NCI-H1105 (cell line): ENCODE measurements at places on chromosomes 4 and X.

DNA sequence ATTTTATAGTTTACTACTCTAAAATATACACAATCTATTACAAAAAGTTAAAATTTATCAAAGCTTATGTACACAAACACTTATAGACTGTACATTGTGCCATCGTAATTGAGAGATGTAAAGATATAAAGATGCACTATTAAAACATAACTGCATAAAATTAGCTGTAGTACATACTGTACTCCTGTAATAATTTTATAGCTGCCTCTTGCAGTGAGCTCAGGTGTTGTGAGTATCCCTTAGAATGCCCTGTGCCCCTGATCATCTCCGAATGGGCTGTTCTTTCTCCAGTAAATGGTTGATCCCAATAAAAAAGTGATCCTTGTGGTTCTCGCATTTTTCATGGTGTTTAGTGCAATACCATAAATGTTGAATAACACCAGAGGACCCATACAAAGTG is 101.2 kb downstream of the TMEM164 start:
- no peak for DNase-seq

GRCh38 chr4:168731006-168731636 is 234.3 kb downstream of the PALLD start:
- DNase-seq = no peak

- DNase-seq = no peak
These were observed 54.4 kb upstream of the ESX1 start for GRCh38 chrX:104309169-104309568.

DNA sequence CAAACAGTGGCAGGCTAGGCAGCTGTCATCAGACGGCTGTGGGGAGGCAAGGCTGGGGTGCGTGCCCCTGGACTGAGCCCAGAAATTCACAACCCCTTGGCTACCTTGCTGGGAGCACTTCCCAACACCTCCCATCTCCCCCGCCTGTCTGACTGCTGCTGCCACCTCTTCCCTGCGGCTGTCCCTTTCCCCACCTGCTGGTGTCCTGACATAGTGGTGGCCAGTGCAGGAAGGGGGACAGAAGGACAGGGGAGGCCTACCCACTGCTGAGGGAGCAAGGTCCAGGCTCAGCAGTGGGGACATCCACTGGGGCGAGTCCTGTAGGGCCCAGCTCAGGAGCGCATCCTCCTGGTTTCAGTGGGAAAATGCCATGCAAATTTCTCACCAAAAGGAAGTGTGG is 3.4 kb downstream of the ABCD1 start:
- no peak for DNase-seq

DNA sequence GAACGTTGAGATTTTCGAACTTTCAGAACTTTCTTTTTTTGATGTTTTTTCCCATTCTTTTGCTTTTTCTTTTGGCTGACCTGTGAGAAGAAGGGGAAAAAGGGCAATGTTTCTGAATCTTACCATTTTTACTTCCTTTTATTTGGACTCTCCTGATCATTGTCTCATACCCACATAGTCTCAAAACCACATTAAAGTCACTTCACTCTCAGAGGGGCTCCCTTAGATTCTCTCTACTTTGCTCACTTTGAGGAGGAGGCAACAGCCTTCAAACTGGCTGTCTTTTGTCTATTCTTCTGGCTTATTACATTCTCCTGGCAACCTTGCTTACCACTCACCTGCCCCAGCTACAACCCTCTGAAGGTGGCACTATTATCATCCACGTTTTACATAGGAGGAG is 3.7 kb downstream of the CXCL9 start:
- DNase-seq = no peak

GRCh38 chr4:108512615-108513505 is 107.5 kb upstream of the RPL34 start:
- DNase-seq = peak; percentile 28

GRCh38 chr4:81062001-81062400 is 31.5 kb downstream of the BMP3 start:
- no peak for DNase-seq

GRCh38 chr4:102639598-102639997 is 121.2 kb downstream of the MANBA start:
- DNase-seq = no peak

GRCh38 chr4:710916-711315 is 5.3 kb downstream of the PCGF3 start:
- DNase-seq = no peak

DNA sequence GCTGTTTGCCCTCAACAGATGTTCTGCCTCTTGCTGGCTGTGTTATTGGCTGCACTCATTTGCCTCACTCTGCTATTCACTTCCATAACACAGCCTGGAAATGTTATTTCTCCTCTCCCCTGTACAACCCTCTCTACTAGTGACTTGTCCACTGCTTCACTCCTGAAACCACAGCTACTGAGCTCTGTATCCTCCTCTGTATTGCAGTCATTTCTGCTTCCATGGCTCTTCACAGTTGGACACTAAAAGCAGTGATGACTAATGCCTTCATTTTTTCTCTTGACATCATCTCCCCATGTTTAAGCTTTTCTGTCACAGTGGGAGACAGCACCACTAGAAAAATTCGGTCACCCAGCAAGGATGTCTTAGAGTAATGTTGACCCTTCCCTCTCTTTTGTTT is 123.0 kb upstream of the PPP1R2C start:
- DNase-seq = no peak

DNA sequence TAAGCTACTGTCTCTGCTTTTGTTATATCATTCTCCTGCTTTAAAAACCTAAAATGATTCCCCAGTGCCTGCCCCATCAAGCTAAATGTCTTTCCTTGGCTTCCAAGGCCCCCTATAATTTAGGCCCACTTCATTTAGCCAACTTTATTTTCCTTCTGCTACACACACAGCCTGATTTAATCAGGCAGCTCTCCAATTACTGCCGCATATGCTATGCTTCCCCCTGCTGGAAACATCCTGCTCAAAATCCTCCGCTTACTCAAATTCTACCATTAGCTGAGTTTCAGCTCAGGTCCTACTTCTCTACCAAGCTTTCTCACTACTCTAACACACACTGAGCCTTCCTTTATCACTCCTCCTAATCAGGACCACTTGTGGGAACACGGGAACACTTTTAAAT is 17.0 kb downstream of the LAMP2 start:
- no peak for DNase-seq

DNA sequence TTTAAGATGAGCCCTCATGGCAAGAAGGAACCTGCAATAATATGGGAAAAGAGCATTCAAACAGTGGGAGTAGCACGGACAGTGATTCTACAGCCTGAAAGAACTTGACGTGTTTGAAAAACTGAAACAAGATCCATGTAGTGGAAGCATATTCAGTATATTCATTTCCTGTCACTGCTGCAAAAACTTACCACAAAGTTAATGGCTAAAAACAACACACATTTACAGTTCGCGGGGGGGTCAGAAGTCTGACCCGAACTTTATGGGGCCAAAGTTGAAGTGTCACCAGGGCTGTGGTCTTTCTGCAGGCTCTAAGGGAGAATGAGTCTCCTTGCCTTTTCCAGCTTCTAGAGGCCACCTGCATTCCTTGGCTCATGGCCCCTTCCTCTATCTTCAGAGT is 52.6 kb upstream of the ARX start:
- DNase-seq = no peak

DNA sequence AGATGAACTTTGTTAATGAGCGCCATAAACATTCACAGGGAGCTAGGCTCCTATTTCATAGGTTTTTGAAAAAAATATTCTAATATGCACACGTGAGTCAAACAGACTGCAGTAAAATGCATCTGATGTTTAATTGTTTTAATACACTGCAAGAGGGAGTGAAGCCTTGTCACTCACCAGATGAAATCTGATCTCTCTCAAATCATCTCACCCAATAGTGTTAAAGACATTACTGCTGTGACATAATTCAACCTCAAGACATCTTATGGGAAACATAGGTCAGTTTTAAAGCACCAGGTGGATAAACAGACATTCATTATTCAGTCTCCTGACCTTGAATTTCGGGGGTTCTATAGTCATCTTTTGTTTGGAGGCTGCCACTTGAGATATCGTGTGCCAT is 148.3 kb downstream of the MAML3 start:
- DNase-seq = peak; percentile 33

GRCh38 chrX:6574762-6575161 is 39.8 kb upstream of the VCX3A start:
- no peak for DNase-seq

GRCh38 chr4:27720010-27720766 is 859.5 kb downstream of the STIM2 start:
- DNase-seq = no peak

DNA sequence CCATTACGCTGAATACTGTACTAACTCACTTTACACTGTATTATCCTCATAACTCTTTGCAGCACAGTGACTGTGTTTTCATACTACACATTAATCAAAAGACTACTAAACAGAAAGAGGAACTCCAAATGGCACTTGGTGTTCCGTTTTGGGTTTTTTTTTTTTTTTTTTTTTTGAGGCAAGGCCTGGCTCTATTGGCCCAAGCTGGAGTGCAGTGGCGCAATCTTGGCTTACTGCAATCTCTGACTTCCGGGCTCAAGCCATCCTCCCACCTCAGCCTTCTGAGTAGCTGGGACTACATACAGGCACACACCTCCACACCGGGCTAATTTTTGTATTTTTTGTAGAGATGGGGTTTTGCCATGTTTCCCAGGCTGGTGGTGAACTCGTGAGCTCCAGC is 10.7 kb downstream of the KLHL8 start:
- no peak for DNase-seq

- DNase-seq = no peak
These were observed 19.7 kb downstream of the KIT start for GRCh38 chr4:54677416-54677815.

- no peak for DNase-seq
These were observed 415.4 kb downstream of the MAGEB5 start for GRCh38 chrX:26631385-26631784.

DNA sequence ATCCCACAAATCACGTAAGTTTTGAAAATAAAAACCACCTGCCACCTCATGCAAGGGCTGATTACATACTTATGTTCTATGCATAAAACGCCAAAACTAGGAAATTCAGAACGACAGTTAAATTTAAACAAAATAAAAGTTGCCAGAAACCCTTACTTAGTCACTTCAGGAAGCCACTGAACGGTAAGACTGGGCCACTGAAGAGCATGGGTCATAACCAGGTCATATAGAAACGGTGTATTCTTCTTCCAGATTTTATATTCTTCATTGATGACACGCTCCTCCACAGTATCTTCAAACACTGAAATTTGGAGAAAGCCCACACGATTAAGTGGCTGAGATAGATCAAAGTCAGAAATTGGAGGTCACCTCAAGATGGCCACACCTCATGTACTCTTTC is 1.2 kb downstream of the RBBP7 start:
- no peak for DNase-seq

GRCh38 chr4:120753854-120754253 is 168.7 kb downstream of the PRDM5 start:
- no peak for DNase-seq

DNA sequence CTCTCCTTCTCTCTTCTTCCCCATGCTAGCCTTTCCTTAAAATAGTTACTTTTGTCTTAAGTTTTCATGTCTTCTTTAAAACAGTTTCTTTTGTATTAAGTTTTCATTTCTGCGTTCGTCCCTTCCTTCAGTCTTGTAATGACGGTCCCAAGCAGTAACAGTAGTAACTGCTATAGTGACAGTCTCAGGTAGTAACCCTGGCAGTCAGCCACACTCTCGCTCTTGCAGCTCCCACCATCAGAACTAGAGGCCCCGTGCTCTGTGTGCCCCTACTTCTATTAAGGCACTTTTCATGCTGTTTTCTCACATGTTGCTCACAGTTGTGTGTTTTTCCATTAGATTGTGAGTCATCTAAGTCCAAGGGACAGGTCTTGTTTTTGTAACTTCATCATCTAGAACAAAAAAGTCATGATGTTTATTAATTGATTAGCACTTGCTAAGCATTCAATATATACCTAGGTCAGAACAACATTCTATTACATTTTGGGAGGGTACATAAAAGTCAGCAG is 49.3 kb downstream of the C4orf33 start:
- DNase-seq = no peak
